ENCODE measurements at places on chromosomes 12 and 14.

DNA sequence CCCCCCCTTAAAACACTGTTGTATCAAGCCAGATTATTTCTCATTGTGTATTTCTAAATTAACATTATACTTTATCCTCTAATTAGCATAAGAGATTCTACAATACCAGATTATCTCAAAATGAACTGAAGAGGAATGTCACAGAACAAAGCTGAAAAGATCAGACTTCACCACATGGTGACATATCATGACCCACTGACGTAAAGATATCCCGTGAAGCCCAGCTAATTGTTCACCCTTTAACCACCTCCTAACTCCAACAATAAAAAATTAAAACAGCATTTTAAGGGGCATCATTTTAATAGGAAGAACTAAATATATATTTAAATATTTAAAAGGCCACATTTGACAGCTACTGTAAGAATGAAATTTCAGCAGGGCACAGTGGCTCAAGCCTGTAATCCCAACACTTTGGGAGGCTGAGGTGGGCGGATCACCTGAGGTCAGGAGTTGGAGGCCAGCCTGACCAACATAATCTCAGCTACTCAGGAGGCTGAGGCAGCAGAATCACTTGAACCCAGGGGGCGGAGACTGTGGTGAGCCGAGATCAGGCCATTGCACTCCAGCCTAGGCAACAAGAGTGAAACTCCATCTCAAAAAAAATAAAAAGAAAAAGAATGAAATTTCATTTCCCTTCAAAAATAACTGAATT, 29.0 kb downstream of the CDK17 start:
- DNase-seq, result no peak

- DNase-seq, result no peak
Observed at GRCh38 chr12:53612978-53613377, 13.2 kb downstream of the ATF7 start.

- no peak for DNase-seq
Observed at GRCh38 chr12:7009512-7009911, 8.8 kb downstream of the LPCAT3 start.

DNA sequence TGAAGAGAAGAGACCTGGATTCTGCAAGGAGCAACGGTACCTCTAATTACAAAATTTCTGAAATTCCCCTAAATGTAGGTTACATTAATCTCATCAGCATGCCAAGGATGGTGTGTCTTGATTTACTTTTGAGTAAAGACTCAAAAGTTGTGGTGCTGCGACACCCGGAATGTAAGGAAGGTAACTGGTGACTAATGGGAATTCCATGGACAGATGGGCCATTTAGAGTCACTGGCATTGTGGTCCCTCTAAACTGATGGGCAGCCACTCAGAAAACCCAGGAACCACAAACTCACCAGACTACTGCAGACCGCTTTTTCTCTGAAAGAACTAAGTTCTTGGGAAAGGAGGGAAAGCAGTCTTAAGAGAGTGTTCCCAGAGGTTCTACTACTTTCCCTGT, 32.8 kb downstream of the GRIN2B start:
- no peak for DNase-seq

DNA sequence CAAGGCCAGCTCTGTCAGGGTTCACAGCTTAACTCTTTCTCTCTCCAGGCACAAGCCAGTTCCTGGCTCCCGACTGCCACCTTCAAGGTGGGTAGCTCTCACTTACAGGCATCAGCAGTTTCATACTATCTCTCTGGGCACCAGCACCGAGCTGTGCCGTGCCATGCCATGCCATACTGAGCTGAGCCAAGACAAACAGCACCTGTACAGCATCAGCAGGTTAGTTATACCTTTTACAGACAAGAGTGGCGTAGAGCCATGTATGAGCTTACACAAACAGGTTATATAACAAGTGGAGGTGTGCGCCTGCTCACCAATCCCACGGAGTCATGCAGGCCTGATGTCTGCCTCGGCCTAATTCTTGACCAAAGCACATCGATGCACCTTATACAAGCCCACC, 1098.7 kb downstream of the AACS start:
- no peak for DNase-seq

DNA sequence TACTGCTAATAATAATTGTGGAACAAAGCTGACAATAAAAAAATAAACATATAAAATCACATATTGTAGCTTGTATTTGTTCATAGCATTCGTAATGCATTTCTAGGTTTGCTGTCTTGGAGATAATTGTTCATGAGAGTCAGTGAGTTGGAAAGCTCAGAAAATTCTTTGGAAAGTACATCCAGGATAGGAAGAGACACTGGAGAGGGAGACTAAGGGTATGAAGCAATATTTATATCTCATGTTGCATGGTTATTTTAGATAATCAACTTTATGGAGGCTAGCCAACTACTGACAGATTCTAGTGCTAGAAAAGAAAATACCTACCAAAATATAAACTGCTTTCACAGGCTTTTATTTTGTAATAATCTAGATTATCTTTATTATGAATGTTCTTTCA, 1095.2 kb downstream of the FSCB start:
- DNase-seq, result no peak

GRCh38 chr14:38311655-38312054, 55.8 kb upstream of the CLEC14A start:
- no peak for DNase-seq

- no peak for DNase-seq
Observed at GRCh38 chr14:77131871-77132486, 9.6 kb downstream of the ZDHHC22 start.

- no peak for DNase-seq
Observed at GRCh38 chr14:100531152-100532121, 55.8 kb downstream of the BEGAIN start.

DNA sequence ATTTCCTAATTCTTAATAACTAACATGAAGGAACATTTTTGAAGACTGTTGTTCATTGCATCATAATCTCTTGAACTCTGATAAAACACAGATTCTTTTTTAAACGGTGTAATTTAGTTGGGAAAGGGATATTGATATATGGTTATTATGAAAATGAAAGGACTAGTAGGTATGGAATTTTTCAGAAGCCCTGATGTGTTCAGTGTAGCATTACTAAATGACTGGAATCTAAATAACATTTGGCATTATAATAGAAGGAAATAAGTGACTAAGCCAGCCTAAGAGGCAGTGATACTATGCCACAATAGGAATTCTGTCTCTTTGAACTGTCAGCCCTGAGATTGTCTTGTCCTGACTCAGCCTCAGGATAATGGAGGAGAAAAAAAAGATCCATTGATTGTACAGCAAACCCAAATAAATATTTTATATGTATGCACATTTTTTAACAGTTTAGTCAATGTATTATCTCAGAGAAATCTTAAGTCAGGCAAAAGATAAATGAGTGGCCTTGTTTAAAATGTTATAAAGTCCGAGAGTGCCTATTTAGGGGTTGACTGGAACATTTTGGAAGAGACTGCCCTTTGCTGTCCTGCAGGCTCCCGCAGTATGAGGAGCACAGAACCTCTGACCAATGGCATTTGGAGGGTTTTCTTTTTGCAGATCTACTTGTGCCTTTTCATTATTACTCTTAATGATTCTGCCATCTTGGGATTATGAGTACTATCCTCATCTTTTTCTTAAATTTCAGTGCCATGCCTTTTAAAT, 271.2 kb downstream of the EGLN3 start:
- peak; percentile 92 for DNase-seq

DNA sequence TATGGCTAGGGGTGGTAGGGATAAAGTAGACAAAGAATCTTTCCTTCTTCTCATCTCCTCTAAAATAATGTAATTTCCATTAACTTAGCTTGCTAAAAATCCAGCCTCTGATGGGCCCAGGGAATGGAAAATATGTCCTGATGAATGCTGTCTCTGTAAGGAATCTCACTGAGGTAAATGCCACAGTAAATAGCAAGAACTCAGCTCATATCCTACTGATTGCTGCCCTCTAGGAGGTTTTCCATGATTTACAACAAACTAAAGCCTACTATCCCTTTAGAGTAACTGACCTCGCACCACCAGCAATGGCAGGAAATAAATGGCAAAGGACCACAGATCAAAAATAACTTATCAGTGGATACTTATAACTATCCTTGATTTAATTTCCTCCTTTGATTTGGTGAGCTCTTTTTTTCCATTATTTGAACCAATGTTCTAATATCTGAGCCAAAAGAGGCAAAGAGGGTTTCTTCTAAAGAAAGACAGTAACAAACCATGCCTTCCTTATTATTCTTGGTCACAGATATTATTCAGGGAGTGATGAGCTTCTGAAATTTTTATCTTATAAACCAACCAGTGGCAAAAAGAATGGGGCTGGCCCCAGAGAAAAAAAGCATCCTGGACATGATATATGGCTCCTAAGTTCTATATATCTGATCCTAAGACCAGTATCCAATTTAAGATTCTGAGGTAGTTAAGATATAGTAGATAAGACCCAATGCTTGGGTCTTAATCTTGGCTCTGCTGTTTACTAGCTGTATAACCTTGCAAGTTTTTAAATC, 43.8 kb downstream of the SENP1 start:
- DNase-seq, result peak; percentile 27

GRCh38 chr14:34190717-34191116, 239.8 kb upstream of the EGLN3 start:
- no peak for DNase-seq

DNA sequence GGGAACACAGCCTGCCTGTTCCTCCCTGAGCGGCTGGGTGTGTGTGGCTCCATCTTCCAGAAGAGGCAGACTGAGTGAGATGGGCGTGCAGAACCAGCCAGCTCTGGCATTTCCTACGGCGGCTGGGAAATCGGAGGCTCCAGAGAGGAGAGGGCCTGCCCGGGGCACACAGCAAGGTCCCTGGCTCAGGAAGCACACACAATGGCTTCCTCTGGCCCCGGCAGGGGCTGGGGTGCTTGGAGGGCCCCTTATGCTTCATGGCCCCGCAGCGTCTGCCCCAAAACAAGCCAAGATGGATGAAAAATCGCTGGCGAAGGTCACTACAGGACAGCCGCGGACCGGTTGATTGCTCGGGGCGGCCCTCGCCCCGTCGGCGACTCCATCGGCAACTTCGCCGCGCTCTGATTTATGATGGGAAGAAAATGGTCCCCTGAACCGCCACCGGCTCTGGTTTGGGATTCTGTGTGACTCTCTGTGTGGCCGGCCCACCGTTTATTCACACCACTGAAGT, 191.5 kb upstream of the C14orf180 start:
- DNase-seq, result no peak

GRCh38 chr14:104734991-104735779, 11.2 kb downstream of the ADSS1 start:
- no peak for DNase-seq

- no peak for DNase-seq
Observed at GRCh38 chr14:88312257-88312656, 10.8 kb downstream of the KCNK10 start.

DNA sequence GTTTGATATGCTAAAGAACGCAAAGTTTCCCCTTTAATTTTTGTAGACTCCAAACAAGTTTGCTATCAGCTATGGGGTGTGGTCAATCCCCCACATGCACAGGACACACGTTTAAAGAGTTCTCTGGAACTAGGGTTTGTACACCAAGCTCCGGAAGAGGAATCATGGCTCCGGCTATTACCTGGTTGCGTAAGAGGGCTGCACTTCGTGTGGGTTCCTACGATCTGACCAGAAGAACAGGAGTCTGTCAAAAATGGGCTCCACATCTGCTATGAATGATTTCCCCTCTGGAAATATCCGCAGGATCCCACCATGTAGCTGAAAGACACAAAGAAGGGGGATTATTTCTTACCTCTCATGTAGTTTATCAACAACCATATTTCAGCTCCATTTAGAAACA, 22.0 kb downstream of the EGLN3 start:
- no peak for DNase-seq

GRCh38 chr12:104599272-104600035, 142.7 kb downstream of the CHST11 start:
- peak; percentile 92 for DNase-seq

DNA sequence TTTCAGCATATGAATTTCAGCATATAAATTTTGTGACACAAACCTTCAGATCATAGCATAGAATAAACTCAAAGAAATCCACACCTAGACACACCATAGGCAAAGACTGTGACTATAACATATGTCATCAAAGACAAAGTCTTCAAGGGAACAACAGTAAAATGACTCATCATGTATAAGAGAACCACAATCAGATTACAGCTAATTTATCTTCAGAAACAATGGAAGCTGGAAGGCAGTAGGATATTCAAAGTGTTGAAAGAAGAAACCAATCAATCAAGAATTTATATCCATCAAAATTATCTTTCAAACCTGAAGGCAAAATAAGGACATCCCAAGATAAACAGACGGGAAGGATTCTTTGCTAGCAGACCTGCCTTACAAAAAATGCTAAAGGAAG, 29.0 kb downstream of the DLK1 start:
- DNase-seq, result no peak

DNA sequence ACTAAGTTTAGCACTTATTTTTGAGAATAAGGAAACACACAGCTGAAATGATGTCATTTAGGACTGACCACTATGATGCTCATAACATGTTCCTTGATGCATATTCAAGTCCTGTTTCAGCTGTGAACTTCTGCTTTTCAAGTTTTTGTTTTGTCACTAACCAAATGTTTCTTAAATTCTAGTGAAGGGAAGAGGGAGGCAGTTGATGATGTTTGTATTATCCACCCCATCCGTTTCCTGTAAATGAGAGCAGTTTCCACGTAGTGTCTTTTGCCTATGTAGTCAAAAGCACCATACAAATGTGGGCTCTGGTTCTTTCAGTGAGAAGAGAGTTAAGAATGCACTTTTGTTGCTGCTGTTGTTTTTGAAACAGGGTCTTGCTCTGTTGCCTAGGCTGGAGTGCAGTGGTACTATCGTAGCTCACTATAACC, 491.8 kb downstream of the PCNX1 start:
- no peak for DNase-seq

- no peak for DNase-seq
Observed at GRCh38 chr12:108679106-108679681, 45.5 kb upstream of the SELPLG start.

DNA sequence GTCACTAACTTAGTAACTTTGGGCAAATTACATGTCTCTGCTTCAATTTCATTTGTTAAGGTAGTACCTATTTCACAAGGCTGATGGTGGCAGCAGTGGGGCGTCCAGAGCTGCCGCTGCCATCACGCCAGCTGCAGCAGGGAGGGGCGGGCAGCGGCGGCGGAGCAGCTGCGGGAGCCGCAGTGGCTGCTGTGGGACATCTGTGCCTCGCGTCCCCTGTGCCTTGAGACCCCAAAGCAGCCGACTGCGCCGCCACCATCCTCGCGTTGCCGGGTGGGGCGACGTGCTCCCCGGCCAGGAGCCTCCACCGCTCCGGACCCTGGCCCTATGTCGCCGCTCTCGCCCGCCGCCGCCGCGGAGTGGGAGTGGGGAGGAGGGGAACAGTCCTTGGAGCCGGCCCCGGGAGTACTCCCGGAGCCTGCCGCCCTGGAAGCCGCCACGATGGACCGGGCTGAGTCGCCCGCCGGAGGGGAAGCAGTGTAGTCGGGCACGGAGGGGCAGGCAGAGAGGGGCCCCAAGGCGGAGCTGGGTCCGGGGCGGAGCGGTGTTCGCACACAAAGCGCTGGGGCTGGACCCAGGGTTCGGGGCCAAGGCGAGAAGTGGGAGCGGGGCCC, 51.4 kb downstream of the A2M start:
- peak; percentile 54 for DNase-seq

- DNase-seq, result no peak
Observed at GRCh38 chr14:59337141-59337611, 128.0 kb downstream of the GPR135 start.

- DNase-seq, result no peak
Observed at GRCh38 chr12:21774358-21775132, at the start of gene KCNJ8. KCNJ8 (minus strand) TSS chr12:21774706; CDS start chr12:21773616, 1,090 bp downstream.

All from COLO829 (cell line).